Aorta (tissue), 5 donors: ENCODE measurements at places on chromosomes 13 and 19. TPM values are rescaled to one million over a fixed set of nuclear protein-coding genes. Genes with fewer than 3 reads are reported as not detected.

DNA sequence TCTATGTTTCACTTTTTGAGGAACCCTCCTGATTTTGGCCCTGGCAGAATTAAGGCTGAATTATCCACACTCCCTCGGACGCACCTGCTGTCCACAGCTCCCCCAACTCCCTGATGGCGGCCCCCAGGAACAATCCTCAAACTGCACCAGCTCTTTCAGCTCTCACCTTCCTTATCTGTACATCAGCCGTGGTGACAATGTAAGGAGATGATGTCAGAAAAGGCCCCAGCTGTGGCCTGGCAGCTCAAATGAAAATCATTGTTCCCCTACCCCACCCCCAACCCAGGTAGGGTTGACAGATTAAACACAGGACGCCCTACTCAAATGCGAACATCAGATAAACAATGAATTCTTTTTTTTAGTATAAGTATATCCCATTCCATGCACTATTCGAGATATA is 35.0 kb upstream of the KLF2 start:
- no peak overlapping the region for H3K4me3 ChIP-seq
- peaks cover 3% of the 10 kb centered on the region for H3K4me1 ChIP-seq

DNA sequence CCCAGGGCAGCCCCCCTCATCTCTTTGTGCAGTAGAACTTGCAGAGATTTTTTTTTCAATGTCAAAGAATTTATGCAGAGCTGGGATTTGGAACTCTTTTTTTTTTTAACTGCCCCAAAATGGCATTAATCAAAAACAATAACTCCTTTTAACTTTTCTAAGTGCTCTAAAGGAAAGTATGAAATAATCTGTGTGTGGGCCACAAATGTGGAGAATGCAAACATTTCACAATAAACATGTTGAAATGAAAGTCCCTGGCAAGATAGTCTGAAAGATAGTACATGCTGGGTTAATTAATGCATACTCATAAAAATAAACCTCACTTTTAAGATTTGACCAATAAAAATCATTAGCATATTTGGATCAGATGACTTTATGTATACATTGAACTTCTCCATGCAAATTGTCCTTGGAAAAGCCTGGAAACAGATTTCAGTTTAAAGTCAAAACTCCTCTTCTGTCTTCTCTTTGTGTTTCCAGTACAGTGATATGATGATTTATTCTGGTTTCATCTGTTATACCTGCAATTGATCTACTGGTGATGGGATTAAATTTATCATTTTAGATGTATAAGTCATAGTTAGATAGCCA is 30.5 kb upstream of the ZNF536 start:
- H3K27me3 ChIP-seq = no peaks in the 10 kb centered on the region
- no peaks in the 10 kb centered on the region for H3K4me1 ChIP-seq
- no peak overlapping the region for H3K4me3 ChIP-seq
- H3K27ac ChIP-seq = no peak overlapping the region
- no peaks in the 10 kb centered on the region for H3K36me3 ChIP-seq

DNA sequence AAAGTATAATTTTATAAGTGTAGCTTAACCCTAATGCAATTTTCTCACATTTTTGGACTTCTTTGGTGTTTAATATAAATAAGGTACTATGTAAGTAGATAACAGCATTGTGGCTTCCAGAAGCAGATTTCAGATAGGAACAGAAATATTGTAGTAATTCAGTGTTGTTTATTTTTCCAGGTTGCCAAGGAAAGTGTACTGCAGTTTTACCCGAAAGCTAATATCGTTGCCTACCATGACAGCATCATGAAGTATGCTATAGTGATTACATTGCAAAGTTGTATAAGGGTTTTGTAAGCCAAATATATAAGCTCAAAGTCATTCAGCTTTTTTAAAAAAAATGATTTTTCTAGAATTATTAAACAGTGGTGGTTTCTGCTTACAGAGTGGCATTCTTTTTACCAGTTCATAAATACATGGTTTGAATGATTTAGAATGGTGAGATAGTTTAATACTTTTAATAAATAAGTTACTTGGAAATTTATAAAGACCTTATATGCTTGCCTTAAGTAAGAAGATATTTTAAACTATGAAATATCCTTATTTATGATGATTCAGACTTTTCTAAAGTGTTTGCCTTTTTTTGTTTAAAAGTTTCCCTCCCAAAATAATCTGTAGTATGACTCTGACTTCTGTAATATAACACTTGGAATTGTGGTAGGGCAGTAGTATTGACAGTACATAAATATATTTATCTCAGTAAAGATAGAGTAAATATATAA is 3.7 kb downstream of the UBA2 start:
- no peaks in the 10 kb centered on the region for H3K36me3 ChIP-seq
- H3K27me3 ChIP-seq = no peaks in the 10 kb centered on the region
- H3K4me1 ChIP-seq = peaks cover 6% of the 10 kb centered on the region
- DNase-seq = no peak
- no peak overlapping the region for H3K4me3 ChIP-seq
- no peak overlapping the region for H3K27ac ChIP-seq

GRCh38 chr19:38034492-38034860 is 127.5 kb downstream of the SIPA1L3 start:
- no peaks in the 10 kb centered on the region for H3K27me3 ChIP-seq
- no peak overlapping the region for H3K4me3 ChIP-seq
- H3K36me3 ChIP-seq = no peaks in the 10 kb centered on the region
- H3K4me1 ChIP-seq = no peaks in the 10 kb centered on the region

DNA sequence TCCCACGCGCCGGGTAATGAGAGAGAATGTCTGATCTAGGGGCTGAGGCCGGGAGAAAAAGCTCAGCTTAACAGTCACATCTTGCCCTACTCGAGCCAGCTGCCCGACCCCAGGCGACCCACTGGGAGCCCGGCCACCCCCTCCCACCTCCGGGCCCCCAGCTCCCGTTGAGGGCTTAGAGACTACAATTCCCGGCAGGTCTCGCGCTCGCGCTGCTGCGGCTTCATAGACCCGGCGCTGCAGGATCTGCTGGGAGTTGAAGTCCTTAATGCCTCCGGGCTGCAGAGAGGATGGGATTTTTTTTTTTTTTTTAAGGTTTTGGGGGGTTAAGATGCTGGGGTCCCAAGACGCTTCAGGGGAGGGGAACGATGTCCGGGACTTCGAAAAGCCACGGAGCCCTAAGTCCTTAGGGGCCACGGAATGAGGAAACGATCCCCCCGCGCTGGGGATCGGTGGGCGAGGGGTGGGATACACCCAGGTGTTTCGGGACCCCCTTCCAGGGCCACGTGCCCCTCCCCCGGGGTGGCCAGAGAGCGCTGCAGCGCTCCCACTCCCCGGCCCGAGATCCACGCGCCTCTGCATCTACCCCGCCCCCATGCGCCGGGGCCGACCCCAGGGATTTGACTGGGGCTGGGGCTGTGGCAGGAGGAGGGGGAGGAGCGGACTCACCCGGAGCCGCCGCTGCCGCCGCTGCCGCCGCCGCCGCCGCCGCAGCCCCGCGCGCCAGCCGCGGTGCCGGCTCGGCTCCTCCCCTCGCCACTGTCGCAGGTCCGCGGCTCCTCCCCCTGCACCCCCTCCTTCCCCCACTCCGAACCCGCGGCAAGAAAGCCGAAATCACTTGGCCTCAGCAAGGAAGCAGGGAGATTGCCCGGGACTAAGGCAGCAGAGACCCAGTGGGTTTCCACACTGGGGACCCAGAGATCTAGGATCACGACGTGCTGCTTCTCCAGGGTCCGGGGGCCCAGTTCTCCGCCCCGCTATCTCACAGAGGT is at the start of gene SYT3:
Gene SYT3, minus strand, starts transcription at position 761 of the 992 bp plus-strand sequence. CDS start 2,470 bp downstream, outside the sequence.
- no peak within 1 kb of the TSS for H3K27ac ChIP-seq
- H3K4me3 ChIP-seq = no peak within 1 kb of the TSS
- H3K4me1 ChIP-seq = no peaks in the 10 kb centered on the region
- no peaks in the 10 kb centered on the region for H3K36me3 ChIP-seq

- no peaks in the 10 kb centered on the region for H3K4me1 ChIP-seq
- no peaks in the 10 kb centered on the region for H3K27me3 ChIP-seq
- no peak overlapping the region for H3K27ac ChIP-seq
- H3K4me3 ChIP-seq = no peak overlapping the region
These were observed 7.5 kb upstream of the TSHZ3 start for GRCh38 chr19:31356587-31357314.

GRCh38 chr19:49150944-49151243 is 4.3 kb downstream of the HRC start:
- H3K4me3 ChIP-seq = peak overlapping the region; percentile 14
- DNase-seq = no peak
- no peaks in the 10 kb centered on the region for H3K27me3 ChIP-seq
- H3K27ac ChIP-seq = no peak overlapping the region
- no peaks in the 10 kb centered on the region for H3K4me1 ChIP-seq

GRCh38 chr19:1489463-1490310 is 463 bp downstream of the PCSK4 start:
- H3K36me3 ChIP-seq = no peaks in the 10 kb centered on the region
- no peak overlapping the region for H3K27ac ChIP-seq
- H3K4me1 ChIP-seq = no peaks in the 10 kb centered on the region
- peak overlapping the region; percentile 54 for H3K4me3 ChIP-seq
- no peaks in the 10 kb centered on the region for H3K27me3 ChIP-seq

DNA sequence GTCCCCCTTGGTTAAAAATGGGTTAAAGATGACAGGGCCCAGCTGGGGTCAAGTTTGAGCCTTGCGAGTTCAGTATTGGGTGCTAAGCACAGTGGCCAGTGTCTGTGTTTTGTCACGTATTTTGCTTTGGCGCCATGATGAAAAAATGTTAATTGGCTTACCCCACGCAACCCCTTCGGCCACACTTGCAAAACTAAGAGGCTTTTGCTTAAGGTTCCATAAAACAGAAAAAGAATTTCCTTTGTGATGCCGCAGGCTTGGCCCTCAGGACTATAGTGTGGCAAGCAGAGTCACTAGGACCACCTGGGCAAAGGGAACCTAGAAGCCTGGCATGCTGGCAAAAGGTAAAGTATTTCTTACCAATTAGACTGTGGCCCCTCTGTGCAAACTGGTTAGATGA is 20.7 kb downstream of the DPRX start:
- H3K4me1 ChIP-seq = no peaks in the 10 kb centered on the region
- no peak for DNase-seq
- no peak overlapping the region for H3K4me3 ChIP-seq
- H3K36me3 ChIP-seq = no peaks in the 10 kb centered on the region

GRCh38 chr13:49740870-49741269 is 49.6 kb upstream of the EBPL start:
- no peaks in the 10 kb centered on the region for H3K27me3 ChIP-seq
- H3K4me3 ChIP-seq = no peak overlapping the region
- no peaks in the 10 kb centered on the region for H3K4me1 ChIP-seq
- no peaks in the 10 kb centered on the region for H3K36me3 ChIP-seq
- no peak overlapping the region for H3K27ac ChIP-seq

GRCh38 chr19:15035795-15036311 is 13.4 kb upstream of the CASP14 start:
- no peak overlapping the region for H3K27ac ChIP-seq
- no peaks in the 10 kb centered on the region for H3K27me3 ChIP-seq
- no peak overlapping the region for H3K4me3 ChIP-seq
- no peaks in the 10 kb centered on the region for H3K4me1 ChIP-seq

- no peaks in the 10 kb centered on the region for H3K27me3 ChIP-seq
- peak within 1 kb of the TSS; percentile 89 for H3K4me3 ChIP-seq
- H3K27ac ChIP-seq = peak within 1 kb of the TSS; percentile 78
- H3K4me1 ChIP-seq = no peaks in the 10 kb centered on the region
- peaks cover 4% of the 10 kb centered on the region for H3K36me3 ChIP-seq
These were observed at the start of gene ZNF234 for GRCh38 chr19:44141191-44142058. ZNF234 (plus strand) TSS chr19:44141554; CDS start chr19:44144633, 3,079 bp downstream.

- H3K27me3 ChIP-seq = no peaks in the 10 kb centered on the region
- H3K27ac ChIP-seq = no peak overlapping the region
- no peaks in the 10 kb centered on the region for H3K4me1 ChIP-seq
- no peak overlapping the region for H3K4me3 ChIP-seq
- DNase-seq = no peak
These were observed 1129.3 kb upstream of the PCDH20 start for GRCh38 chr13:62544928-62545327.

Gene PRODH2
- total RNA-seq = not detected

Gene PLEKHF1
- 10.8 TPM for total RNA-seq

Gene C1QTNF9
- 0.42 TPM for total RNA-seq

Gene FFAR3
- total RNA-seq = 0.32 TPM
